ENCODE measurements at places on chromosomes 2 and 18. TPM values are rescaled to one million over a fixed set of nuclear protein-coding genes. Genes with fewer than 3 reads are reported as not detected.

DNA sequence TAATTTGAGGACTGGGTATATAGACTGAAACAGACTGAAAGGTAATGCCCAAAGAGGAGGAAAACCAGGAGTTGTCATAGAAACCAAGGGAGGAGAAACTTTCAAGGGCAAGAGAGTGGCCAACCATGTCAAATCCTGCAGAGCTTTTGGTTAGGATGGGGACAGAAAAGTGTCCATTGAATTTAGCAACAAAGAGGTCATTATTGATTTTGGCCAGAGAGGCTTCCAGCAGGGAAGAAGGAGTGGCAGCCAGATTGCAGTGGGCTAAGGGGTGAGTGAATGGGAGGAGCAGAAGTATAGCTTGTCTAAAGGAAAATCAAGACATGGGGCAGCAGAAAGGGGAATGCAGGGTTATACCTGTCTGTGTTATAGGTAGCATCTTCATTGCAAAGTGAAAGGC lies 194.0 kb downstream of the CAMKMT start:
- no peak overlapping the region for H3K27ac ChIP-seq
- no peaks in the 10 kb centered on the region for H3K4me1 ChIP-seq
- H3K36me3 ChIP-seq = no peaks in the 10 kb centered on the region
- no peak for DNase-seq

DNA sequence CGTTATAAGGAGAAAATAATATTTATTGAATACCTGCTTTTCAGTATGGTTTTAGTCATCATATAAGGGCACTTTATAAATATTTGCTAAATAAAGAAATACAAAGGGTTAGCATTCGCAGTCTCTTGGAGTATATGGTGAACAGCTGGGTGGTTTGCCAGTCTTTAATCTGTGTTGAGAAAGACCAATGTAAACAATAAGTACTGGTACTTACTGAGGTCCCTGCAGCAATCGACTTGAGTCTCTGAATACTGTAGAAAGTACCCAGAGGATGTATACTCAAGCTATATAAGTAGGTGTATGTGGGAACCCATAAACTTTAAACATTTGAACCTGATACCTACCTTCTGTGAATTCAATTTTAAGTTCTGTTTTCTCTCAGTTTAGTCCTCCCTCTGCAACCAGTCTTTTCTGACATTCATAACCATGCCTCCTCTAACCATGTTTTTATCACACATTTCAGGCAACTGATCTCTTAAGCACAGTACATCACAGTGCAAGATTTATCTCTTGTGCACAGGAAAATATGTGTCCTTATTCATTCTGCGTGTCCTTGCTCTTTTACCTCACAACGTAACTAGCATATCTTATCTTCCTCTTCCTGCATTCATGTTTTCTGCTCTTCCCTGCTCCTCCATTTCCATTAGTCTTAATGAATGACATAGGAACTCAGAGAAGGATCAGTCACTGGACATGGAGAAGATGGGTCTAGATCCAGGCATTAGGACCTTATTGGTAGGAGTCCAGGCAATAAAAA lies 21.7 kb downstream of the C18orf63 start:
- no peaks in the 10 kb centered on the region for H3K27me3 ChIP-seq
- no peak overlapping the region for H3K4me3 ChIP-seq
- no peak overlapping the region for H3K27ac ChIP-seq
- H3K36me3 ChIP-seq = no peaks in the 10 kb centered on the region
- no peaks in the 10 kb centered on the region for H3K4me1 ChIP-seq

Gene DHX57
- 12.9 TPM for total RNA-seq

Gene UGT1A10
- not detected for total RNA-seq
